ENCODE measurements at places on chromosomes 7 and 10. TPM values are rescaled to one million over a fixed set of nuclear protein-coding genes. Genes with fewer than 3 reads are reported as not detected.

DNA sequence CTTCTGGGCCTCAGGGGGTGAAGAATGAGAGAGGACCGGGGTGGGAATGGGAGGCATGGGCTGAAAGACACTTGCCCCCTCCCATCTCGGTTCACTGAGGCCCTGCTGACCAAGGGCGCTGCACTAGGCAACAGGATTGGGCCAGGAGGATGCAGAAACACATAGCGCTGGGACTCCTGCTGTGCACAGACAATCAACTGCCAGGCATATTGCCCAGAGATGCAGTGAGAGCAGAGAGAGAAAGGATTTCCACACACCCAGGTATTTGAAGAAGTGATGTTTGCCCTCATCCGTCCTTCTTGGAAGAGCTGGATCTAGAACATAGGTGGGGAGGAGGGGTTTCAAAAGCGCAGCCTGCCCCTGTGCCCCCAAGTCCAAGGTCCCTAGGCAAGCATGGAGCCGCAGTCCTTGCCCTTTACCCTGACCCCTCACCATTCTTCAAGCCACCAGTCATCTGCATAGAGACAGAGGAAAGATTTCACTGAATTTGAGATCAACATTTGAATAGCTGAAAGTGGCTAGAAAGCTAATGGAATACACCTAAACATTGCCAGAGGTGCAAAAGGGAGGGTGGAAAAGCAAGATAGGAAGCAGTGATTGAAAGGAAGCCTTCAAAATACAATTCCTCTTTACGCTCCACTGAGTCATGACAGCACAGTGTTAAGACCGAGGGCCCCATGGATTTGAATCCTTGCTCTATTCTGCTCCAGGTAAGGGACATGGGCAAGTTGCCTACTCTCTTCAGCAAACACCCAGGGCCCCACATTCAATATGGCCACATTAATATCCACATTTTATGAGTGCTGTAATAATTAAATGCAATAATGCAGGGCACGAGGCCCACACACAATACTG lies 44.2 kb upstream of the TNS3 start:
- no peak for DNase-seq

- no peak for DNase-seq
Observed at GRCh38 chr10:77974396-77975074, 48.0 kb upstream of the DLG5 start.

- DNase-seq, result no peak
Observed at GRCh38 chr10:9010093-9010492, 955.6 kb downstream of the GATA3 start.

DNA sequence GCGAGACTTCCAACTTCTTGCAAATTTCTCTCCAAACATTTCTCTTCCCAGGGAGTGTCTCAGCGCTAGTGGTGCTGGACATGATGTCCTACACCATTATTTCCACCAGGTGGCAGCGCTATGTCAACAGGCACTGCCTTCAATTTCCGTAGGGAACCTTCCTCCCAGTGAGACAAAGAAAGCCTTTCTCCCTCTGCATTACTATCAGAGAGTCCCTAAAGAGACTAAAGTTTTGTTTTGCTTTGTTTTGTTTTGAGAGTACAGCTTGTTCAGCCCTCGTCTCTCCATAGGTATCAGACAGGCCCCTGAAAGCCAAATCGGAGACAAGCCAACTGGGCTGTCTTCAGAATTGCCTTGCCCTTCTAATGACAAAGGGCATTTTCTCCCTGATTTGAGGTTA lies 44.2 kb upstream of the GGCT start:
- DNase-seq, result peak; percentile 62

GRCh38 chr10:128421371-128422160 lies 295.3 kb upstream of the MKI67 start:
- no peak for DNase-seq

DNA sequence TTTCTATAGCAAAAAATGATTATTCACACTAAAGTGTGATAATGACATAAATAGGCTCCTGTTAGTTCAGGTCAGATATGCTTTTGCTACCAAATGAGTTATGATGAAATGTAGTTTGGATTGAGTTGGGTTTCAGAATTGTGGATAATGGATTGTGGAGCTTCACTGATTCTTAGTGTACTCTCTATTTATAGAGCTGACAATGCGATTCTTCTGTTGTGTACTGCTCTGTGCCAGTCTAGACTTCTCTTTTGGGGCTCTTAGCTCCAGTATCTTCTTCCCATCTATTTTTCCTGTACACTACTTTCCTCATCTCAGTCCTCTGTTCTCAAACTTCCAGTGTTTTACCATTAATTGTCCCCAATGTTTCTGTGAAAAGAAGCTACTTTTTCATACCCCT lies 7.5 kb downstream of the STMP1 start:
- DNase-seq, result no peak

DNA sequence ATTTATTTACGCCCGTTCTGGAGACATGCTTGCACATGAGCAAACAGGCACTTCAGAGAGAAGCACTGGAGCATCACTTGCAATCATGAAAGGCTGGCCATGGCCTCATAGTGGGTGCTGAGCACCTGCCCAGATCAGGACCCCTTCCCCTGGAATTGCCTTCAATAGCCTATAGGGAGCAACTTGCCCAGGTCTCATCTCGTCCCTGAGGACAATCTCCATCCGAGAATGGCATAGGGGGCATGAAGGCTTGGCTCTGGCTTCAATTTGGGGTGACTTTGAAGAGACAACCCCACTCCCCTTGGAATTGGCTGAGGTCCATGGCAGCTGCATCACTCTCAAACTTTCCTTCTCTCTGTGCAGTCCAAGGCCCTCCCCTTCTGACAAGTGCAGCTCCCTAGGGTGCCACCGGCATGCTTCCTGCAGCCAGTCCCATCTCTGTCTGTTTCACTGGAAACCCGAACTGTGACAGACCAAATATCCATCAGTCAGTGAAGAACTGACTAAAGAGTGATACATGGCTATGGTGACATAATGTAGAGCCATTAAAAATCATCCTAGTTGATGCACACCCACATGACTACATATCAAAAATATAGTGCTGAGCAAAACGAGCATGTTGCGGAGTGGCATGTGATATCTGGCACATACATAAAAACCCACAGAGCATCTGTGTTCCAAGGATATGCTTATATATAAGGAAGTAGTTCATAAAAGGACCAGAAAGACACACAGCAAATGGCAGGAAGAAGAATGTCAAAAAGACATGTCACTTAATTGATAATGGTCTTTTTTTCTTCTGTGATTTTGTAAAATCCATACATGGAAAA lies 12.4 kb downstream of the GDF2 start:
- DNase-seq, result no peak

GRCh38 chr10:117534321-117535297 lies 7.9 kb upstream of the EMX2 start:
- no peak for DNase-seq

DNA sequence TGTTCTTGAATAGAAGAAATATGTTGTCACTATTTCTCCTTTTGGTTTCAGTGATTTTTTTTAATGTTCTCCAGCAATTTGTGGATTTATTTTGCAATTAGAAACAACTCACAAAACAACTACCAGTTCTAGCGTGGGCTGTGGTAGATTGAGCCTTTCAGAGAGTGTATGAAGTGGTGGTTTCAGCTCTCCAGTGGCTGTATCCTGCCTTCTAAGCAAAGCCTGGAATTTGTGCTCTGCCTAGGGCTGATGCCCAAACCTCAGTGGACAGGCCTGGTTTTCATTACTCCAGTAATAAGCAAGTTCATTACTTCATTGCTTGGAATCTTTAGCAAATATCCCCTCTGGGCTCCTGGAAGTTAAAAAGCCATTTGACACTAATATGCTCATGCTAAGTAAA lies 35.9 kb downstream of the APBB1IP start:
- DNase-seq, result no peak

- DNase-seq, result no peak
Observed at GRCh38 chr7:96414931-96415292, 93.0 kb upstream of the SLC25A13 start.

GRCh38 chr7:27740449-27741086 lies 606 bp downstream of the TAX1BP1 start:
- DNase-seq, result peak; percentile 84

GRCh38 chr10:31947144-31947926 lies 18.7 kb upstream of the ARHGAP12 start:
- no peak for DNase-seq

- DNase-seq, result peak; percentile 66
Observed at GRCh38 chr7:37230221-37230620, 218.4 kb downstream of the ELMO1 start.

- DNase-seq, result no peak
Observed at GRCh38 chr10:120841522-120842189, 9.5 kb upstream of the WDR11 start.

- DNase-seq, result no peak
Observed at GRCh38 chr7:4042402-4043045, 639.6 kb upstream of the FOXK1 start.

DNA sequence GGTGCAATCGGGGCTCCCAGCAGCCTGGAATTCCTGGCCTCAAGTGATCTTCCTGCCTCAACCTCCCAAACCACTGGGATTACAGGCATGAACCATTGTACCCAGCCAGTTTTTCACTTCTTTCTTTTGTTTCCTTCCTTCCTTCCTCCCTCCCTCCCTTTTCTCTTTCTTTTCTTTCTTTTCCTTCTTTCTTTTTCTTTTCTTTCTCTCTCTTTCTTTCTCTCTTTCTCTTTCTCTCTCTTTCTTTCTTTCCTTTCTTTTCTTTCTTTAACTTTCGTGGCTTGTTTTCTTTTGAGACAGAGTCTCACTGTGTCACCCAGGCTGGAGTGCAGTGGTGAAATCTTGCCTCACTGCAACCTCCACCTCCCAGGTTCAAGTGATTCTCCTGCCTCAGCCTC lies 12.3 kb downstream of the ORAI2 start:
- DNase-seq, result no peak

GRCh38 chr10:52019077-52019555 lies 295.0 kb upstream of the DKK1 start:
- no peak for DNase-seq

DNA sequence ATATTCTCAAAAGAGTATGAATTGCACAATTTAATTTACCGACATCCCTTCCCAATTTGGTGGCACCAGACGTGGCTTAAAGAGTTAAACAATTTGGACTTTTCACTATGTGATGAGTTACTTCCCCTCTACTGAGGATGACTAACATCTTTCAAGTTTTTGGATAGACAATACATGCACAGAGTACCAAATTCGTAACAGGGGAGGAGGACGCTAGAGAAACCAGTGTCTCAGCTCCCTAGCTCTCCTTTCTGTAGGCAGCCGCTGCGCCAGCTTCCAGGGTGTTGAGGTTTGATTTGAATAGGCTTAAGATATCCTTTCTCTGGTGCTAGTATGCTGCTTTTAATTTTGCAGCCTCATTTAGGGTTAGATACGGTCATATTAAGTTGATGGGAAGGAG lies 69.2 kb downstream of the GNA12 start:
- no peak for DNase-seq

GRCh38 chr7:30521532-30521931 lies 16.9 kb upstream of the GGCT start:
- DNase-seq, result peak; percentile 17

- DNase-seq, result no peak
Observed at GRCh38 chr10:52276163-52276562, 37.9 kb upstream of the DKK1 start.

GRCh38 chr10:122457934-122458333 lies 3.4 kb upstream of the HTRA1 start:
- no peak for DNase-seq

DNA sequence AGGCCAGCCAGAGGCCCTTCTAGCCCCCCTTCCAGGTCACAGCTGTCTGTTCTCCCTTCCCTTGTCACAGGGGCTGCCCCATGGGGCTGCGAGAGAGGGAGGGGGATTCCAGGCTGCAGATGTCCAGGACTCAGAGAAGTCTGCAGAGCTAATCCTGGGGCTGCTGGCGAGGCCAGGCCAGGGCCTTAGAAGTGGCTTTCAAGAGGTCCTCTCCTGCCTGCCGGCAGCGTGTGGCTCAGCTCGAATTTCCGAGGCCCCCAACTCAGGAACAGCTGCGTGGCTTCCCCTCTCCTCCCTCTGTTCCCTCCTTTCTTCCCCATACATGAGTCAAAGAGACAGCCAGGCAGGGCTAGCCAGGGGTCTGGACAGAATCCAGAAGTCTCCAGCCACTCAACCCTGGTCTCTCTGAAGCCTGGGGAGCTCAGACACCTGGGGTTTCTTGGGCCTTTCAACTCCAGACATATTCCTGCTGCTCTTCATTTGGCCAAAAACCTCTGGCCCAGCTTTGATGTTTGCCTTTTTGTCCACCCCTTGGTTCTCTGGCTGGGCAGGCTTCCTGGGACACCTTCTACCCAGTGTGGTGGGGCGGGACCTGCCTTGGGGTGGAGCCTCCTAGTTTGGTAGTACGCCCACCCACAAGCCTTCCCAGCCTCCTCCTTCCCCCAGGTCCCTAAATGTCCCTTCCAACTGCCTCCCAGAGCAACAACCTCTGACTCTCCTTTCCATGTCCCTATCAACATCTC lies 21.8 kb upstream of the EIF5AL1 start:
- peak; percentile 74 for DNase-seq

DNA sequence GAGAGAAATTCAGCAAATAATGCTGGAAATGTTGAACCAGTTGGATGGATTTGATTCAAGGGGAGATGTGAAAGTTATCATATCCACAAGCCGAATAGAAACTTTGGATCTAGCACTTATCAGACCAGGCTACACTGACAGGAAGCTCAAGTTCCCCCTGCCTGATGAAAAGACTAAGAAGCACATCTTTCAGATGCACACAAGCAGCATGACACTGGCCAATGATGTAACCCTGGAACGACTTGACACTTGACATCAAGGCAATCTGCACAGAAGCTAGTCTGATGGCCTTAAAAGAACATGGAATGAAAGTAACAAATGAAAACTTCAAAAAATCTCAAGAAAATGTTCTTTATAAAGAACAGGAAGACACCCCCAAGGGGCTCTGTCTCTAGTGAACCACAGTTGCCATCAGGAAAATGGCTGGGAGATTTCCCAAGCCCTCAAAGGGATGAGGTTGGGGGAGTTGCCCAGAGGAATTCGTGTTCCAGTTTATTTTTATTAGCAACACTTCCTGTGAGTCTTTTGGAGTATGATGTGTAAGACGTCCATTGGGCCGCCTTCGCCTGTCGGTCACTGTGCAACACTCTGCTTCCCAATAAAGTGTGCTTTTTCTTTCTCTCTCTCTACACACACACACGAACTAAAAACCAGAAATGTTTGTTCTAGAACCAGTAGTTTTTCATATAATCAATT lies 200.0 kb downstream of the HIBADH start:
- peak; percentile 16 for DNase-seq

GRCh38 chr7:128791121-128791971 lies at the start of gene CCDC136:
CCDC136 (plus strand) TSS chr7:128791968; CDS start chr7:128792412, 444 bp downstream.
- DNase-seq, result peak; percentile 91

DNA sequence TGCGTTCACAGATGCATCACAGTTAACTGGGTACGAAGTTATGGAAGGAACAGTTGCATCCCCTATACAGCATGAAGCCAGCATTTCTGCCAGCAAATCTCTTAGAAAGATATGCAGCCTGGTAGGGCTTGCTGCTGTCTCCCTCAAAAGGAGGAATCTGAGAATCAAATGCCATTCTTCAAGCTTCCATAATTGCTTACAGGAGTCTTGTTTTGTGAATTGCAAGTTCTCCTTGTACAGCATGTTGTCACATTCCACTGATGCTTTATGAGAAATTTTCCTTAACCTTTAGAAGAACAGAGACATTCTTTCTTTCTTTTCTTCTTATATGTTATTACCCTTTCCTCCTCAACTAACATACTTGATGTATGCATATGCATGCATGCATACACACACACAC lies 134.6 kb downstream of the CHRM2 start:
- DNase-seq, result no peak

The ANKRD61 gene
- not detected for total RNA-seq

The MMP21 gene
- total RNA-seq, result not detected

The SPDYE9 gene
- total RNA-seq, result not detected

The OPN1SW gene
- not detected for total RNA-seq

The IMMP2L gene
- total RNA-seq, result 12.5 TPM

The ZPBP gene
- total RNA-seq, result not detected

The WNT2 gene
- total RNA-seq, result not detected

The CAV2 gene
- total RNA-seq, result 345 TPM

The MOGAT3 gene
- not detected for total RNA-seq

The TMEM196 gene
- total RNA-seq, result not detected

The ZDHHC16 gene
- 16.8 TPM for total RNA-seq
